ENCODE measurements at places on chromosomes 6 and 20. TPM values are rescaled to one million over a fixed set of nuclear protein-coding genes. Genes with fewer than 3 reads are reported as not detected.

DNA sequence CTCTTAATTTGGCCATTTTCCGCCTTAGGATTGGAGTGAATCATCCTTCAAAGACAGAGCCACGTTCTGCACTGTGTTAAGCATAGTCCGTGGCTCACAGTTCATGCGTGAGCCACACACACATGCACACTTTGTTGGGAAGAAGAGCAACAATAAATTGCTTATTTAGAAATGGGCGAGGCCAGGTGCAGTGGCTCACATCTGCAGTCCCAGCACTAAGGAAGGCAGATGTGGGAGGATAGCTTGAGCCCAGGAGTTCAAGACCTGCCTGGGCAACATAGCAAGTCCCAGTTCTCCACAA lies 131.3 kb downstream of the ZDHHC14 start:
- no peak for DNase-seq

The PFDN4 gene
- 27.9 TPM for total RNA-seq

- peak; percentile 51 for DNase-seq
Measured at GRCh38 chr6:116073765-116074440, 13.2 kb upstream of the FRK start.

GRCh38 chr6:168313431-168314011 lies 6.1 kb downstream of the DACT2 start:
- DNase-seq = no peak

DNA sequence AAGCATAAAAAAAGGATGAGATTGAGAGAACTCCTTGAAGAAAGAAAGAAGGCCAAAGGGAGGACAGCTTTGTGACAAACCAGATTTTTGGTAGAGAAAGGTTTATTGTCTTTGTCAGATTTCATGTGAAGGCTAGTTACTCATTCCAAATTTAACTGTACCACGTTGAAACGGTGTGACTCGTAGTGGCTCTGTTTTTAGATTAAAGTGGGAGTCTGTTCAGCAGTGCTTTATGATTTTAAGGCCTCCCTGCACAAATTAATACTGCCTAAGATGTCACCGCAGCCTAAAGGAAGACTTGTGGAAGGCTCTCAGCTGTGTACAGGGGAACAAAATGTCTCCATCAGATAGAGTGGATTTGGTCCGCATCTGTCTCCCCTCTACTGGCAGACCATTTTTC lies 35.9 kb downstream of the CDC40 start:
- no peak for DNase-seq

The ANGPT4 gene
- not detected for total RNA-seq

- DNase-seq = no peak
Measured at GRCh38 chr6:136528477-136528876, 21.7 kb downstream of the MAP7 start.

The NEURL2 gene
- 8.9 TPM for total RNA-seq

The CDSN gene
- total RNA-seq = 0.08 TPM

The ECT2L gene
- total RNA-seq = not detected

DNA sequence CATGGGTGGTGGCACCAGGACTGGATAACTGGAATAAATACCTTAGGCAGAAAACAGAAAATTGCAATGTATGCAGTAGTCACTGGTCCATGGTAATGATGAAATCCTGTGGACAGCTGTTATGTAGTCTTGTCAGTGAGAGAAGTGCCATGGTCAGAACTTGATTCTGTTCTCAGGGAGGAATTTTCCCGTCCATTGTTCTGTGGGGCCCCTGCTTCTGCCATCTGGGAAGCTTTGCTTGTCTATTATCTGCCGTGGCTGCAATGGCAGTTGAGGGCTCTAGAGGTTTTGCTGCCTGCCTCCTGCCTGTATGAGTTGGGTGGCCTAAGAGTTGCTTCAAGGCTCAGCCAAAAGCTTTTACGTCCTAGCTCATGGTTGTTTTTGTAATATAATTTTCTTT lies 126.8 kb upstream of the SLC35B3 start:
- no peak for DNase-seq

The CRISP3 gene
- total RNA-seq = not detected

The FLRT3 gene
- 5.0 TPM for total RNA-seq

The CPNE1 gene
- 390 TPM for total RNA-seq

The WFDC2 gene
- total RNA-seq = 17.7 TPM

DNA sequence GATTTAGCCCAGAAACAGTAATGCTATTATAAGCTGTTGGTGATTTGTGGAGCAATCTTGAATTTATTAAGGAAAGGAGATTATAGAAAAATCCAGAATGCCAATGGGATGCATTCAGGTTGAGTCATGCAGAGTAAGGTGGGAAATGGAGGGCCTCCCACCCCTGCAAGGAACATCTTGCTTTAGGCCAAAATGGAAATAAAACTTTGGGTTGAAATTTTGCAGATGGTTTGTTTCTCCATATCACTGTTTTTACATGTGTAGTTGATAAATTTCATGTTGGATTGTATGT lies 152.4 kb downstream of the BCAS1 start:
- no peak for DNase-seq

The MMUT gene
- total RNA-seq = 3.8 TPM

DNA sequence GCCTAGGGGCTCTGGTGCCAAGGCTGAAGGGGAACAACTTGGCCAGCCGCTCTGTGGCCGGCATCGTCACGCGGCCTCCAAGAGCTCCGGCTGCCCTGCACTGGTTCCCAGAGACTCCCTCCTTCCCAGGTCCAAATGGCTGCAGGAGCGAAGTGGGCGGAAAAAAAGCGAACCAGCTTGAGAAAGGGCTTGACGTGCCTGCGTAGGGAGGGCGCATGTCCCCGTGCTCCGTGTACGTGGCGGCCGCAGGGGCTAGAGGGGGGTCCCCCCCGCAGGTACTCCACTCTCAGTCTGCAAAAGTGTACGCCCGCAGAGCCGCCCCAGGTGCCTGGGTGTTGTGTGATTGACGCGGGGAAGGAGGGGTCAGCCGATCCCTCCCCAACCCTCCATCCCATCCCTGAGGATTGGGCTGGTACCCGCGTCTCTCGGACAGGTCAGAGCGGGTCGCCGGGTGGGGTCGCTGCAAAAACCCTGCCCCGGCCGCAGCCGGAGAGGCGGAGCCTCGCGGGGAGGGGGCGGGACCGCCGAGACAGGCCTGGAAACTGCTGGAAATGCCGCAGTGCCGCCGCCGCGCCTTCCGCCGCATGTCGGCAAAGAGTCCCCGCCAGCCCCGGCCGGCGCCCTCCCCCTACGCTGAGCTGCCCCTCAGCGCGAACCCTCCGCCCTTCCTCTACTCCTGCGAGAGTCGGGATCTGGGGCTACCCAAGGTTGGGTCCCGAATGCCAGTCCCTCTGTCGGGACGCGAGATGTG lies 814 bp upstream of the HSP90AB1 start:
- peak; percentile 81 for DNase-seq

DNA sequence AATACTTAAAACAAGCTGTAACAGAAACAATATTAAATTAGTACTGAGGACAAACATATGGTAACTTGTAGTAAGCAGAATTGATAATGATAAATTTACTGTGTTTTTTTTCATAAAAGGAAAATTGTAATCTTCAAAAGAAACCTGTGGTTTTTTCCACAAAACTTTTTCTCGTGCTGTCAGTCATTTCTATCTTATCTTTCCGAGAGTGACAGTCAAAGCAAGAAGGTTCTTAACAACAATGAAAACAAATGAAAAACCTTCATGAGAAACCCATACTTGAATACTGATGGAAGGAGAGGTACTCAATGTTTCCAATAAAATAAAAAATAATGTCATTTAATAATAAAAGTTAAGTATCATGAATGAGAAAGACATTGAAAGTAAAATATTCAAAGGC lies 174.0 kb downstream of the TBC1D32 start:
- DNase-seq = no peak

Data from HT-29 (cell line).